NCI-H446 treated with DMSO at 0.1 percent for 48 hours (cell line): ENCODE measurements at places on chromosomes 4 and X.

DNA sequence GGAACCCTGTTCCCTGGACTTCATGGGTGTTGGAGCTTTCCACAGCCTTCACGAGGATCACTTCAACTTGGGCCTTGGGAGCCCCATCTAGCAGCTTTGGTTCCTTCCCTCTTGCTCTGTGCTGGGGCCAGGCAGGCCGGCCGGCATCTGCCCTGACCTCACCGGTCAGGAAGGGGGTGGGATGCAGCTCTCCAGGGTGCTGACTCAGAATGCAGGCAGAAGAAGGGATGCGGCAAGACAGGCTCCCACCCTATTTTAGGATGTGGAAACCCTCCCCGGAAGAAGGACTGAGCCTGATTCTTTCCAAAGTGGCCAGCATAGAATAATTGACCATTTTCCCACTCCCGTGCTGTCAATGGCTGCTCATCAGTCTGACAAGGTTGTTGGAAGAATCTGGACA is 47.1 kb downstream of the FHDC1 start:
- DNase-seq = no peak

- no peak for DNase-seq
Observed at GRCh38 chr4:7217474-7218321, 25.4 kb downstream of the SORCS2 start.

- no peak for DNase-seq
Observed at GRCh38 chr4:3639613-3640586, 107.7 kb upstream of the LRPAP1 start.

GRCh38 chrX:53073115-53073586 is 9.0 kb upstream of the TSPYL2 start:
- no peak for DNase-seq

DNA sequence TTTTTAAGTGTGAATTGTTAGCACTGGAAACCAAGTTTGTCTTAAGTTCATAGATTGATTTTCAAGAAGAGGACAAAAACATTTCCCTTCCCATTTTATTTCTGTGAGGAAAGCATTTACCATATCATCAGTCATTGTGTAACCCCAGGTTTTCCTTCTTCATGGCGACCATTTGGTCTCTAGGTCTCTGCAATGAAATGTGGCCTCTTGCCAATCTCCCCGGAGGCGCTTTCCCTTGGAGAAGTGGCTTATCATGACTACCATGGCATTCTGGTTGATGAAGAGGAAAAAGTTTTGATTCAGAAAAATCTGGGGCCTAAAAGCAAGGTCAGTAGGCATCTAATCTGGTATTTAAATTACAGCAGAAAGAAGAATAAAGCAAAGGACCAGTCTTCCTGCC is 54.4 kb downstream of the ADD1 start:
- no peak for DNase-seq

- no peak for DNase-seq
Observed at GRCh38 chrX:3136161-3136961, 95.1 kb downstream of the ARSF start.

DNA sequence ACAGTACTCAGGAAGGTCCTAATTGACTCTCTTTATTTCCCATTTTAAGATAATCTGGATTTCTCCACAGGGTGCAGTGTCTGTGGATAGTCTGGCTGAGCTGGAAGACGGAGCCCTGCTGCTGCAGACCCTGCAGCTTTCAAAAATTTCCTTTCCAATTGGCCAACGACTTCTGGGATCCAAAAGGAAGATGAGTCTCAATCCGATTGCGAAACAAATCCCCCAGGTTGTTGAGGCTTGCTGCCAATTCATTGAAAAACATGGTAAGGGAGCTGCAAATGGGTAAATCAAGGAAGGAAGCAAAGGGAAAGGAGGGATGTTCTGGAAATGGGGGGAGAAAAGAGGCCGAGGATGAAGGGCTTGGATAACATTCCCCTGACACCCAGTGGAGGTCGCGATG is 26.0 kb downstream of the ARHGAP36 start:
- DNase-seq = no peak

GRCh38 chr4:55175779-55176231 is 50.4 kb upstream of the KDR start:
- DNase-seq = no peak

DNA sequence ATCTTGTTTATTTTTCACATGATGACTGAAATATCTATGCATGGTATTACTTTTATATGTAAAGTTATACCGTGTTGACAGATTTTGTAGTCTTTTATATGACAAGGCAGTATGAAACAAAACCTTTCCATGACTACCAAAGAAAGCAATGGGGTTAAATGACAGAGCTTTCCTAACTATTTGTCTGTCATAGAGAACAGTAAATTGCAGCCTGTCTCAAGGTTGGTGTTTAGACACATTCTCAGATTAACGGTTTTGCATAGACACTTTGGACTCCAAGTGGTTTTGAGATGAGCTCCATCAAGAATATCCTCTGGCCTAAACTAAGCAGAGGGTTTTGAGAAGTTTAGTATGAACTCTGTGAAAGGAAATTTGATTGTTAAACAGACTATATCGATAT is 180.7 kb upstream of the TENM3 start:
- DNase-seq = no peak

GRCh38 chrX:152600853-152601633 is 36.7 kb upstream of the GABRQ start:
- no peak for DNase-seq

- no peak for DNase-seq
Observed at GRCh38 chrX:110381216-110381615, 22.6 kb downstream of the RTL9 start.

DNA sequence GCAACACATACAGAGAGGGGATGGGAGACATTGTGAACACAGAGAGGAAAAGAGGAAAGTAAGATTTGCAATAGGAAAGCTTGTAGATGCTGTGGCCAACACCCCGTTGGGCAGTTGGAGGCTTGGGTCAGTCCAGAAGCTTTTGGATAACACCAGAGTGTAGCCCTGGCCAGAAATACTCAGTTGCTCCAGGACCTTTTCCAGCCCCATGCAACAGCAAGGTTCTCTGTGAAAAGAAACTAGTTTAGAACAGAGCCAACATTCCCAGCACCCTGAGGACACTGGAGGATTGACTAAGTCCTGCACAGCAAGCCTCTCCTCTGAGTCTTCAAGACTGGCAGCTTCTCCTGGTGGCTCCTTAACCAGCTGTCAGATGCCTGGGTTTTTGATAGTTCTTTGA is 27.9 kb upstream of the NAF1 start:
- no peak for DNase-seq

GRCh38 chr4:109969919-109970318 is 57.2 kb downstream of the EGF start:
- no peak for DNase-seq
